ENCODE measurements at places on chromosomes 4 and X.

GRCh38 chr4:74110670-74111069 lies 11.7 kb upstream of the CXCL2 start:
- no peak for DNase-seq

GRCh38 chr4:120672076-120672475 lies 250.4 kb downstream of the PRDM5 start:
- no peak for DNase-seq

DNA sequence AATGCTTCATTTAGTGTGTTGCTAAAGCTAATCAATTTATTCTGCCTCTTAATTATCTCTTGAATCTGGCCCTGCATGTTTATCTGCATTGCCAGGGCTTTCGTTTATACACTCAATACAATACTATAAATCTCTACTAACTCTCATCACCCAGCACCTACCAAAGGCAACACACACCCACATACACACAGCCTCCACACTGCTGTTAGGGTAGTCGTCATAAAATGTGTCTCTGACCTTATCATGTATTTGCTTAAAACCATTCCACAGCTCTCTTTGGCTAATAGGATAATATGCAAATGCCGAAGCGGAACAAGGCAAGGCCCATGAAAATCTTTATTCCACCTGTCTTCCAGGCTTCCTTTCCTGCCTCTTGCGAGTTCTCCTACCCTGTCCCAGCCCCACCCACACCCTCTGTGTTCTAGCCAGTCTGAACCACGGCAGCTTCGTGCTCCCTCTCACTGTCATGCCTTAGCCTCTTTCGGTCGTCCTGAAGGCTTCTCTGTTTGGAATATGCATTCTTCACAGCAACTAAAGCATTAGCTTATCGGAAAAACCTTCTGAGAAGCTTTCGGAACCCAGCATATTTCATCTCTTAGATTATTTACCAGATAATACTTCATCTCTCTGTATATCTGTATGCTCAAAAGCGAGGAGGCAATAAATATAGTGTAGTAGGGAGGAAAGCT lies 333.5 kb downstream of the TENM3 start:
- no peak for DNase-seq

GRCh38 chr4:145299380-145300076 lies 119.1 kb upstream of the OTUD4 start:
- no peak for DNase-seq

GRCh38 chrX:62931625-62932024 lies 419.5 kb downstream of the SPIN4 start:
- DNase-seq = no peak

- DNase-seq = no peak
Observed at GRCh38 chrX:16100673-16101072, 22.7 kb upstream of the GRPR start.

DNA sequence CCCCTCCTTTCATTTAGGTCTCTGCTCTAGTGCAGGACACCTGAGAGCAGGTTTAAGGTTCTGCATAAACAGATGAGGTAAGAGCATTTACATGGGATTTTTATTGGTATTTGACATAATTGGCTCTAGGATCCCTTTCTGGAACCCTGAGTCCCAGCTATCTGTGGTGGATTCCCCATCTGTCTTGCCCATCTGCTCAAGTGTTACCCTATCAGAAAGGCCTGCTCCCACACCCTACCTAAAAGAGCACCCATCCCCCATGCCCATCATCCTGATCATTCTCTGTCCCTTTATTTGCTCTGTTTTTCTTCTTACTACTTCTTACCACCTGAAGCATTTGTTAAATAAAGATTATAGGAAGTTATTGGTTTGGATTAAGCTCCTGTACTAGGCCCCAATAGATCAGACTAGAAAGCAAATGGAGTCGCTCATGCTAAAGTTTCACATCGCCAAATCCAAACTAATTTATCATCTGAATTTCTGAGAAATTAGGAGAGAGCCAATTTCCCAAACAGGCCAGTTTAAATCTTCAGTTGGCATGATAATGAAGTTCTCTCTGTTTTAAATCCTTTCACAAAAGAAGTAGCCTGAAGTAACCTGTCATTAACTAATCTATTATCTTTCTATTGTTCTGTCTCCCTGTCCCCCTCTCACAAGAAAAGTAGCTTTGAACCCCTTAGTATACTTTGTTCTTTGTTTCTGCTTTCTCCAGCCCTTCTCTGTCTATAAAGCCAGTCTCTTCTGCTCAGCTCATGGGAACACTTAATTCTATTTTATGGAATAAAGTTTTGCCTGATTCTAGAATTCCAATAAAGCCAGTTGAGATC lies 178.6 kb downstream of the ZNF674 start:
- no peak for DNase-seq

DNA sequence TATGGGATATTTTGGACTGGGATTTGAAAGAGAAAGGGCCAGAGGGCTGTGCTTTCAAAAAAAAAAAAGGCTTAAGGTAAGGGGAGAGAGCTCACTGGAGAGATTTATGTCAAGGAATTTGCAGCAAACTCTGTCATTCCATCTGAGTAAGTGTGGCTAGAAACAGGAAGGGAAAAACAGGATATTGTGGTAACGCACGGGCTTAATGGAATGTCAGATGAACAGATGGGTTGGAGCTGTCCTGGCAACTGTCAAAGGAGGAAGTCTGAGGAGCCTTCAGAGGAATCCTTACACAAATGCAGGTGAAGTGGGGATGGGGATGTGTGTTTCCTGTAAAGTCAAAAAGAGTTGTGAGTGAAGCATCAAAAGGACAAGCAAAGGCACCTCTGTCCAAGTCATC lies 15.1 kb upstream of the NKX3-2 start:
- no peak for DNase-seq

DNA sequence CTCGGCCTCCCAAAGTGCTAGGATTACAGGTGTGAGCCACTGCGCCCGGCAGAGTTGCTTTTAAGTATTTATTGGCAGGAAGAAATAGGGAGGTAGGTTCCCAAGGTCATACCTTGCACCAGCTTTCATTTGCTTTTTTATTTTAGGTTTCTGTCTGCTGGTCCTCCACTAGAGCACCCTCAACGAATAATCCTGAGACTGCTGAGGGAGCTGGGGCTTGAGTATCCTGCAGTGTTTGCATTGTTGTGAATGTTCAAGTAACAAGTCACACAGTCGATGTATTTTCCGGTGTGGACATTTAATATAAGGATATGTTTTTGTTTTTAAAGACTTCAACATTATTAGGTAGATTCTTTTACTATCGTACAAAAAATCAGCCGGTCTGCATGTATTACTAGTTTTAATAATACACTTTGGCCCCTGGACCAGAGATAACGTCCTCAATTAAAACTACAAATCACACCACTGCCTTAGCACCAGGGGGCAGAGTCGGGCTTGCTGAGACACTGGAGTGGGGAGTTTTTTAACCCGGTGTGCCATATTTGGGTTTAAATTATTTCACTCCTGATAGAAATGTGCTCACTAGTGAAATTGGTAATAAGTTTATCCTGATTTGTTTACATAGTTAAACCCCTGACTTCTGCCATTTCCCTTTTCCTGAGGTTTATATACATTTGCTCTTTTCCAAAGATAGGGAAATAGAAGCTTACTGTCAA lies 11.6 kb downstream of the SMIM20 start:
- no peak for DNase-seq

- DNase-seq = no peak
Observed at GRCh38 chr4:176587920-176588319, 204.8 kb downstream of the VEGFC start.

DNA sequence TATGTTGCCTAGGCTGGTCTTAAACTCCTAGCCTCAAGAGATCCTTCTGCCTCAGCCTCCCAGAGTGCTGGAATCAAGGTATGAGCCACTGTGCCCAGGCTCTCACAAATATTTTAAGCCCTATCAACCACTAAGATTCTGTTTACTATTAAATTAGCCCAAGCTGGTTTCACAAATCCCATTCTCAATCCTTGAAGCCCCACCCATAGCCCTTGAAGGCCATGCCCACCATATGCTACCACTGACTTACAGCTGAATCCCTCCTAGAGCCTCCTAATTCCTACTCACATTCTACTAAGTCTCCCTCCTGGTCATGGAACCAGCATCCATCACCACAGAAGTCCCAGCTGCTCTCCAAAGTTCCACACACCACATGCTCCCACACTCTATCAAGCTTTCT lies 9.7 kb downstream of the GRIPAP1 start:
- DNase-seq = no peak

DNA sequence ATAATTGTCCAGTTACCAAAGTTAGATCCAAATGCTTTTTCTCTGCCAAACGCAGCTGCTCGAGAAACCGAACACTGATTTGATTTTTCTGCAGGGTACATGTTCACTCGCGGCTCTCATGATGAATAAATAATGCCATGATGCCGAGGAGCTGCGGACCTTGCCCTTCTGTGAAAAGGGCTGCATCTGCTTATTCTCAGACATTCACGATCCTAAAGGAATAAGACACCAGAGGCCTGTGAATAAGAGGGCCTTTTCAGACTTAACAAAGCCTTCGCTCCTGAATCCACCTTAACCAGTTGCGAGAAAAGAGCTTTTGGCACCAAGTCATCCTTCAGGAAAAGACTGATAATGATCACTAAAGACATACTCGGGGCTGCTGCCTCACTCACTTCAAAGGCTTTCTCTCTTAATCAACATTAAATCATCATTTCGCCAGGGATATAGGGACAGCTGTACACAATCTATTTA lies 147.5 kb downstream of the FBXO8 start:
- no peak for DNase-seq

DNA sequence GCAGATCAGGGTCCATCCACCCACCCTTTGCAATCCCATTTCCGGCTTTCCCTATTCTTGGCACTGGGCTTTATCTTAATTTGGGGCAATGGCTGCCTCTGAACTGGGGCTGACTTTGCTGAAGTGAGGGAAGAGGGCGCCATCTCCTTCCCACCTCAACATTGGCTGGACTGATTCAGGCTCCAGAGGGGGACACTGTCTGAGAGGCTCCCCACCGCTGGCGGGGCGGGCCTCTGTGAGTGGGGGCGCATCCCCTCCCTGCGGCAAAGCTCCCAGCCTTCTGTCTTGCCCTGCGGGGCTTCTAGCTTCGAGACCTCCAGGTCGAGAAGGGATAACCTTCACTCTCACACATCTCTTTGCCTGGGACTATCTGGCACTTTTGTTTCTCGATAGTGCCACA lies 85.8 kb downstream of the PHKA2 start:
- DNase-seq = no peak

- no peak for DNase-seq
Observed at GRCh38 chr4:182194091-182194824, 48.9 kb upstream of the TENM3 start.

- no peak for DNase-seq
Observed at GRCh38 chr4:119068529-119068962, 67.1 kb upstream of the MYOZ2 start.

- DNase-seq = no peak
Observed at GRCh38 chr4:126992910-126993309, 639.8 kb upstream of the INTU start.

DNA sequence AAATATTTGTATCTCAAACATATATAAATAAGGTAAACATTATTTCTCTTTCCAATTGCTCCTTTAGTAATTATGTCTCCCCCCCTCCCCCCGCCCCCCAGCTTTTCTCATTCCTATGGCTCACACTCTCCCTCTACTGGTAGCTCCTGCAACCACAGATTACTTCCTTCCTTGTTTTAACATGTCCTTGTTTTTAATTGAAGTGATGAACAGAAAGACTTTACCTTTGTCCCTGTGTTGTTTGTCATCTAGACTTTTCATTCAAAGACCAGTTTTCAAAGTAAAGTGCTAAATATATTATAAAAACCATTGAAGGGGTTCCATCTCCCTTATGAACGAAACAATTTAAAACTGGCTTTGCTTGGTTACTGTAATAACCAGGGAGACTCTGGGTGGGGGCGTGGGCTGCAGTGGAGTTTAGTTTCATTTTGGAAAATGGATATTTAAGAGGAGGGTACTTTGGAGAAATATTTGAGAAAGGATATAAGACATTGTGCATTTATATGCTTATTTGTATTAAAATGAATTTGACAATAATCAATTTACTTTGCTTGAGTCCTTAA lies 352.9 kb downstream of the RAPGEF2 start:
- peak; percentile 63 for DNase-seq

GRCh38 chr4:84530454-84530853 lies 31.4 kb upstream of the NKX6-1 start:
- DNase-seq = no peak

DNA sequence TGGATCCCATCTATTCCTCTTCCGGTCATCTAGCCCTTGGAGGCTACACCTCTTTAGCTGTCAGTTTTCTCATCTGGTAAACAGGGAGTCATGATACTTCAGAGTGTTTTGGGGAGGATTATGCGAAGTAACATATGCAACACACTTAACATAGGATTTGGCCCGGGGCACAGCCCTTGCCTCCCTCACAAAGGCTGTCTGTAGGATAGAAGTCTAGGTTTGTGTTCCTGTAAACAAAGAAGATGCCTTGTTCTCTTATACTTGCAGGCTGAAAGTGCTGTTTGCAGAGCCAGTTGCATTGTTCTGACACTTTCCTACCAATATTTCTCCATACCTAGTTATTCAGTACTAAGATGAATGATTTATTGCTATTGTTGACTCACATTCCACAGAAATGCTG lies 2.2 kb upstream of the APELA start:
- no peak for DNase-seq

- DNase-seq = no peak
Observed at GRCh38 chr4:114479595-114479994, 119.0 kb upstream of the UGT8 start.

GRCh38 chr4:33658971-33659370 lies 2585.3 kb downstream of the ARAP2 start:
- no peak for DNase-seq

DNA sequence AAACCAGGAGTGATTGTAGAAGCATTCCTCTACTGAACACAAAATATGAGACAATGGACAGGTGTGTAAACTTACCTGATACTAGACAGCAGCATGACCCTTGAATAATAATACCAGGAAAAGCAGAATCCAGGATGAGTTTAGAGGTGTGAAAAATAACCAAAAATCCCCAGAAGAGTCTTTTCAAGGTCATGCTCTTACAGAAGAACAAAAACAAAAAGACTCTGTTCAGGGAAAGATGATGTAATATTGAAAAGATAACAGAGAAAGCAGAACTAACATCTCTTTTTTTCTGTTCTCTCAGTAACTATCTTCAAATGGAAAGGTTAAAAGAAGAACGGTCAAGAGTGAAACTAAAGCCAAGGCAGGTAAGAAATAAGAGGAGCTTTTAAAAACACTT lies 14.0 kb upstream of the ARHGAP10 start:
- no peak for DNase-seq

DNA sequence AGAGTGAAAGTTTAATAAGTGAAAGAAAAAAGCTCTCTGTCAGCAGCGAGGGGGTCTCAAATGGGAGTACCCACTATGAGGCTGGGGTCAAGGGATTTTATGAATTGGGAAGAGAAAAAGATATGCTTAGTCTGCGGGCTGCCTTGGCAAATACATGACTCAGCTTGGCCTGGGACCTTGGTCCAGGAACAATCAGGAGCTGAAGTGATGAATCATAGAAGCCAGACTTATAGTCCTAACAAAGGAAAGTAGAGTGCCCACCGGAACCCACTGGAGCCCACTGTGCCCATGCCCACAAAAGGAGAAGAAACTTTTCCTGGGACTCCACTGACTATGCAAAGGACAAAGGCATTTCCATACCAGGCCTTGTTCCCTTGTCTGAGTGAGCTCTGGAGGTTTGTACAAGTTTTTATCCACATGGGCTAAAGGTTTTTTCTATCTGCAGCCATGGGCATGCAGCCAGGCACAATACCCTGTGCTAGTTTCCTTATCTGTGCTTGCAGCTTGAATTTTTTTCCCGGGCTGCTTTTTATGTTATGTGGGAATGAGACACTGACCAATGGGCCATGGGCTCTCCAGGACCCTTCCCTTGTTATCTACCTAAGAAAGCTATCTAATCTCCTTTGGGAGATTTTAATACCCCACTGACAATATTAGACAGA lies 201.7 kb downstream of the FAM133A start:
- no peak for DNase-seq

GRCh38 chr4:26330186-26330787 lies 9.5 kb downstream of the RBPJ start:
- peak; percentile 68 for DNase-seq

- peak; percentile 75 for DNase-seq
Observed at GRCh38 chrX:22093550-22093949, 61.4 kb downstream of the PHEX start.

All from dermis microvascular lymphatic vessel endothelial cell (primary cell).